Activated CD4-positive, alpha-beta T cell treated with anti-CD3 and anti-CD28 coated beads for 4 hours (primary cell): ENCODE measurements at places on chromosomes 1 and 21.

- no peak for DNase-seq
These were observed 28.2 kb downstream of the NAV1 start for GRCh38 chr1:201566933-201567801.

- no peak for DNase-seq
These were observed 727.7 kb downstream of the USP25 start for GRCh38 chr21:16457498-16457897.

DNA sequence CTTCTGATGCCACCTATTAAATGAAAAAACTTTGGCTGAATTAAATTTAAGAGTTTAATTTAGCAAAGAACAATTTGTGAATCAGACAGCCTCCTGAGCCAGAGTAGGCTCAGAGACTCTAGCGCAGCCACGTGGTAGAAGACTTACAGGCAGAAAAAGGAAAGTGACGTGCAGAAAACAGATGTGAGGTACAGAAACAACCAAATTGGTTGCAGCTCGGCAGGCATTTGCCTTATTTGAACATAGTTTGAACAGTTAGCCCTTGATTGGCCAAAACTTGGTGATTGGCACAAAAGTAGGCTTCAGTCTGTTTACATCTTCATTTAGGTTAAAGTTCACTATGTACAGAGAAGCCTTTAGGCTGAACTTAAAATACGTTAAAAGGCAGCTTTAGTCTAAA is 22.9 kb downstream of the TCP10L start:
- no peak for DNase-seq

- no peak for DNase-seq
These were observed 34.9 kb downstream of the IGSF21 start for GRCh38 chr1:18142471-18142870.

GRCh38 chr1:169698976-169699375 is 12.4 kb downstream of the SELL start:
- DNase-seq: no peak

- DNase-seq: no peak
These were observed 203.4 kb downstream of the HS2ST1 start for GRCh38 chr1:87117761-87118368.

- DNase-seq: no peak
These were observed 8.4 kb upstream of the CROCC start for GRCh38 chr1:16913181-16913832.

DNA sequence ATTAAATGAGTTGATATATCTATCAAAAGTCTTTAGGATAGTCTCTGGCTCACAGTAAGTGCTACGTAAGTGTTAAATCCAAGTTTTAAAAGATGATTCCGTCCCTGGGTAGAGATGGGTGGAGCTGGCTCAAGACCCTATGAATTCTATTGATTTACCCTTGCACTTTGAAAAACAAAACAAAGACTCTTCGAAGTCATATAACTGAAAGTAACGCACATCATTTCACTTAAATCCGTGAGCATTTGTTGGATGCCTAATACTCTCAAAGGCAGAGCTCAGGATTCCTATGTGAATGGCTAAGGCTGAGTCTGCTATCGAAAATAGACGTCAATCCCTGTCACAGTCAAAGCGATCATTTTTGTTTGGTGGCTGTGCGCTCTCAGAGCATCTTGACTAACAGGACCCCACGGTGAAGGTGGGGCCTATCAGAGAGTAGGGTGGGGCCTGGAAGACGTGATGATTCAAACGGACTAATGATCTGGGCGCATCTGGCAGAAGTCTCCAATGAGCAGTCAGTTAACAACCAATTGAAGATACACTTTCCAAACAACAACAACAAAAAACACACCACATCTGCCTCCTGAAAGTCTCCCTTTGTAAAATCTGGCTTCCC is 1.2 kb upstream of the NUCKS1 start:
- DNase-seq: no peak

DNA sequence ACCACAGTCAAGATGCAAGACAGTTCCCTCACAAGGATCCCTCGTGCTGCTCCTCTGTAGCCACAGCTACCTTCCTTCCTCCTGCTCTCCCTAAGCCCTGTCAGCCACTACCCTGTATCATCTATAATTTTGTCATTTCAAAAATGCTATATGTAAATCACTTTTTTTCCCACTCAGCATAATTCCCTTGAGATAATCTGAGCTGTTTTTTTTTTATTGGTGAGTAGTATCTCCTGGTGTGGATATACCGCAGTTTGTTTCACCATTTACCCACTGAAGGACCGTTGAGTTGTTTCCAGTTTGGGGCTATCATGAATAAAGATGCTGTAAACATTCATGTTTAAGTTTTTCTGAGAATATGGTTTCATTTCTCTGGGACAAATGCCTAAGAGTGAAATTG is 88.2 kb downstream of the HUNK start:
- DNase-seq: no peak

GRCh38 chr1:210400043-210400840 is 71.5 kb downstream of the HHAT start:
- DNase-seq: peak; percentile 38

DNA sequence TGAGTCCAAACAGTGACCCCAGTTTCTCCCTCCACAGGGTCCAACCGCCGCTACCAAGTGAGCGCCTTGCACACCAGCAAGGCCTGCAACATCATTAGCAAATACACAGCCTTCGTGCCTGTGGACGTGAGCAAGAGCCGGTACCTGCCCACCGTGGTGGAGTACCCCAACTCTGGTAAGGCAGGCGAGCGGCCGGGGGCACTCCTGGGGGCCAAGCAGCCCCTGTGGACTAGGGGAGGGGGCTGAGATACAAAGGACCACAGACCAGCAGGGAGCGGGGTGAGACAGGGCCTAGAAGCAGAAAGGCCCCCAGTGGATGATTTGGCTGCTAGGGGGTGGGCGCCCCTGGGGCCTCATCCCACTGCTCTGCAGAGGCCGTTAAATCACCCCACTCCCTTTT is 54.7 kb downstream of the VWA5B1 start:
- no peak for DNase-seq

DNA sequence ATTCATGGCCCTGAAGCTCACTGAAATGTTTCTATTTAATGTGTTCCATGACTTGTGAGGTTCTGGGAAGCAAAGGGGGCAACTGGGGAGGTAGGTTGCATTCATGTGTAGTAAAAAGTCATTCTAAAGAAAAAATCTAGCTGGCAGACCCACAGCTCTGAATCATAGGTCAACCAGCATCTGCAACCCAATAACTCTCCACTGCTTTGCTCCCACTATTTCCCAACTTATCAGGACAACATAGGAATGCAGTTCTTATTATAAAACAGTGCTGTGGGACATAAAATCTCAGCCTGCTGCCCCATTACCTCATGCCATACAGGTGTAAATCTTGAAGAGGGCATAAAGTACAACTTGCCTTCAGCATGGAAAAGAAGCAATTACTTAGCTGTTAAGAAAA is 576.1 kb upstream of the PTBP2 start:
- DNase-seq: no peak

DNA sequence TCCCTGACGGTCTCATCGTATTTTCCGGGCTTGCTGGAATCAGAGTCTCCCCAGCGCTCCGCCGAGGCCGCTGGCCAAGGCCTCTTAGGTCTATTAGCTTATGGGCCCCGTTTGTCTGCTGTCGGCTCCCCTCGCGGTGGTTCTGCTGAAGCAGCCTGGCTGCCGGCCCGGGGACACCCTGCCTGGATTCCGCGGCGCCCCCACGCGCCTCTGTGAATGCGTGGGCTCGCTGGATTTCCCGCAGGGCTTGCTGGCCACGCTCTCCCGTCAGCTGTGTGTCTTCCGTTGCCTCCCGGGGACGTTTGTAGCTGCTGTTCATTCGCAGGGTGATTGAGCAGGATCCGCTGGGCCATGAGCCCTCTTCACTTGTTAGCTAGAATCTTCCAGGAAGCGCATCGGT is 8.4 kb downstream of the LRRC3 start:
- no peak for DNase-seq

- DNase-seq: no peak
These were observed 57.6 kb downstream of the KCNK2 start for GRCh38 chr1:215140135-215140534.

DNA sequence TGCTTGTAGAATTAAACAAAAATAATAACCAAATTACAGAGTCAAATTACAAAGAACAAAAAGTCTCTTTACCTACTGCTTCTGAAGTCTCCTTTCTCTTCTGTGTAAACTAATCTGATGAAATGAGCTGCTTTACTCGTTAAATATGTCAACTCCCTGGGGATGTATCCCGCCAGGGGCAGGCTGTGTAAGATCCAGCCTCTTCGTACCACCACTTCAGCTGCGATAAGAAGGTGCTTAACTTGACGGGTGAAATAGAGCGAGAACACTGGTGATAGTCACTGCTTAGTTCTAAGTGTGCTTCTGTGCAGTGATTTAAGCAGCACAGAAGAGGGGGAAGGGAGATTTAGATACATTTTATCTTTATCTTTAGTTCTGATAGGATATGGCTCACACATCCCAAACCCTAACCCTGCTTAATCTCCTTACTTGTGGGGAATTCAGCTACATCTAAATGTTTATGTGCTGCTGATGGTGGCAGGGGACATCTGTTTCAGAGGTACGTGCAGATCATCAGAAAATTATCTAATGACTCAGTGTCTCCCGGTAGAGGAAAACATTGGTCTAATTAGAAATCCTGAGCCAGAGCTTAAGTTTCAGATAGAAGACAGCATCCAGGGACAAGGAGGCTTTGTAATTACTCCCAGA is 46.0 kb downstream of the RHOU start:
- no peak for DNase-seq

DNA sequence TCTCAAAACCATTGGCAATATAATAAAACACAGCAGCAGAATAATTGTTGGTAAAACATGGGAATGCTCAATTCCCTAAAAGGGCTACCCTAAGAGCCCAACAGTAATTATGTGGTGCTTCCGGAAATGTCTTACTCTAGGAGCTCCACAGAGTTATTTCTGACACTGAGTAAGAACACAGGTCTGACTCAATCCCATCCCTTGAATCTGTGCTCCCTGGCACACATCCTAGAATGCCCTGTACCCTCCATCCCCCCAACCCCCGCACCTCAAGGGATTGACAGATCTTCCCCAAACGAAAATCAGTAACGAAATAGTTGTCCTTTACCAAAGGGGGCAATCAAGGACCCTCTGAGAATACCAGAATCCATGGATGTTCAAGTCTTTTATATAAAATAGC is 71.9 kb downstream of the SMYD2 start:
- DNase-seq: no peak

DNA sequence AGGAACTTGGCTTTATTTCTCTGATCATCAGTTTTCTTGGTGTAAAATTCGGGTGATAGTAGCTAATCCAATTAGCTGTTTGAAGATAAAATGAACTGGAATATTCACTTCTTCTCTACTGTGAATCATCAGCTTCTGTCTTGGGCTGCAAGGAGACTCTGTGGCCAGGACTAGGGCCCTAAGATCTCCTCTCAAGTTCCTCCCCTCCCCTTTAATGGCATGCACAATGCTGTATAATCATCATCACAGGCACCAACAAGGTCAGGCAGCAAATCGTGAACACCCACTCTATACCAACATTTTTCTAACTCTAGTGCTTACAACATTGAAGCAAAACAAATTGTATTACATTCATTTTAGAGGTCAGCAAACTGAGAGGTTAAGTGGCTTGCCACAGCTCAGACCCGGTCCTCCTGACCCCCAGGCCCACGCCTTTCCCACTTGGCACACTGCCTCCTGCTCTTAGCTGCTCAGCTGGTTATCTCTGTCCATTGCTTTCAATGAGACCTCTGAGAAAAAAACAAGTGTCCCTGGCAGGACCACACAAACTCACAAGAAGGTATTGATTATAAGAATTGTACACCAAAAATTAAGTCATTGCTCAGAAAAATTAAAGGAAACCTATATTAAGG is 31.8 kb downstream of the LRRC52 start:
- DNase-seq: no peak

DNA sequence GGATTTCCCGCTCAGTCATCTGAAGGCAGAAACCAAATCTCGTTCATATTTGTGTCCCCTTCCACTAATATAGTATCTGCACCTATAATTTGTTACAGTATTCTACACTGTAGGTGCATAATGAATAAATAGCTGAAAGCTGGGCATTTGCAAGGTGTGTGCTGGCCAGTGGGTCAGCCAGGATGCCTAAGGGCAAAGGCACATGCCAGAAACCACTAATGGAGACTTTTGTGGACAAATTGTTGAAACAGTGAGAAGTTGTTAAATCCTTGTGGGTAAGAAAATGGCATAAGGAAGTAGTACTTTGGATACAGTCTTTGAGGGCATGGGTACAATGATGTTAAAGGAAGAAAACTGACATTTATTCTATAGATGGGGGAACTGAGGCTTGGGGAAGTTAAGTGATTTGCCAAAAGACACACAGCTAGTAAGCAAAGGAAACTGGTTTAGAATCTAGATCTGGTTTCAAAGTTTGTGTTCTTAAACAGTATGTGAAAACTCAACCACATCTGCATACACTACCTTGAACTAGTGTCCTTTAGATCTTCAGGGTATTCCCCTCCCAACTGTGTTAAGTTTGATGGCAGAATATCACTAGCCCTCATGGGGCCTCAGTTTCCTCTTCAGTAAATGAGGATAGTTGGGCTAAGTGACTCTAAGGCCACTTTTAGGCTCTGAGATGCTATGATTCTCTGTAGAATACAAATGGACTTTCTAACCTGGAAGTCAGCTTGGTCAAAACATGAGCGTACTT is 26.5 kb upstream of the LRRC8C start:
- DNase-seq: no peak

GRCh38 chr1:38892976-38893375 is 11.6 kb upstream of the GJA9 start:
- no peak for DNase-seq

- no peak for DNase-seq
These were observed 17.0 kb upstream of the IGSF21 start for GRCh38 chr1:18090636-18091035.

GRCh38 chr1:27395441-27396195 is 3.2 kb downstream of the GPR3 start:
- DNase-seq: peak; percentile 73

- no peak for DNase-seq
These were observed 65.5 kb downstream of the PRKAA2 start for GRCh38 chr1:56710646-56711045.

GRCh38 chr1:205424901-205425600 is 3.2 kb upstream of the LEMD1 start:
- DNase-seq: no peak

DNA sequence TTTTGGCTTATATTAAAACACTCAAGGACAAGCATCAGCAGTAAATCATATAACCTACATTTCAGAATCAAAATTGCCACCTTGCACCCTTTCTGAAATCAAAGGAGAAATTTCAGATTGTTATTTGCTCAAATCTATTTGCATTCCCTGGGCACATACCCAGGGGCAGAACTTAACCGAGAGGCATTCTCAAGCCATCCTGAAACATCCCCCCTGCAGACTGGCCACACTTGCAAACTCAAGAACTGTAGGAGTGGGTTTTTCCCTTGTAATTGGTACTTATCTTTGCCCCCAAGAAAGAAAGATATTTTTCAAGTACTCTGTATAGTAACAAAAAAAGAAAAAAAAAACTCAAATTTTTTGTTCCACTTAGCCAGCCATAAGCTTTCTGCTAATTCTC is 213.6 kb upstream of the ESRRG start:
- no peak for DNase-seq

GRCh38 chr1:221272940-221273339 is 393.7 kb downstream of the HLX start:
- DNase-seq: no peak

GRCh38 chr1:162612606-162613400 is 19.5 kb upstream of the DDR2 start:
- DNase-seq: no peak
